ENCODE measurements at places on chromosomes 1 and 21.

DNA sequence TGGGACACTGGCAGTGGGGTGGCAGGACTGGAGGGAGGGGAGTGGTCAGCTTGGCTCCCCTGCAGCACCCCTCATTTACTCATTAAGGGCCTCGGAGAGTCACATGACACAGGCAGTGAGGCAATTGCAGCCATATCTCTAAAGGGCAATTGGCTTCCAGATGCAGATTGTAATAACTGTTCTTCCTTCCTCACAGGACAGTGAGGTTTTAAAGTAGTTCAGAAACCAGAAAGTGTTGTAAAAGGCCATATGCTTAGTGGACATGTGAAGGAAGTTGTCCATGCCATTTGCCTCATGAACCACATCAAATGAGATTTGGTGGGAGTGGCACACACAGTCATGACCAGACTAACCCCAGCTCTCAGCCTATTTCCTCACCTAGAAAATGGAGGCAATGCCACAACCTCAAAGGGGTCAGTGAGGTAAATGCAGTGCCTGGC is 11.1 kb downstream of the MTX1 start:
- DNase-seq = peak; percentile 46

DNA sequence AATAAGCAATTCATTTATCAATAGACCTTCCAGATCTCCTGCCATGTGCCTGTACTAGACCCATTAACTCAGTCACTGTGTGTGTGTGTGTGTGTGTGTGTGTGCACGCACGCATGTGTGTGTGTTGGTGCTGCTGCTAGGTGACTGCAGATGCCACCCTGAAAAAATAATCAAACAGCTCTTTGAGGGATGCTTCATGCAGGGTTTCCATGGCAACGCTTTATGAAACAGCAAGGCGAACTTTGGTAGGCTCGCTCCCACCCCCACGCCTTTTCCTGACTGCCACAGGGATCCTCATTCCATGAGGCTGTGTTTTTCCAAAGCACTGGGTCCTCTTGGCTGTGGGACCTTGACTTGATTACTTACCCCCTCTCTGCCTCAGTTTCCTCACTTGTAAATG is 94.0 kb downstream of the HMGB4 start:
- no peak for DNase-seq

- no peak for DNase-seq
Measured at GRCh38 chr1:154488922-154489321, 13.1 kb upstream of the TDRD10 start.

DNA sequence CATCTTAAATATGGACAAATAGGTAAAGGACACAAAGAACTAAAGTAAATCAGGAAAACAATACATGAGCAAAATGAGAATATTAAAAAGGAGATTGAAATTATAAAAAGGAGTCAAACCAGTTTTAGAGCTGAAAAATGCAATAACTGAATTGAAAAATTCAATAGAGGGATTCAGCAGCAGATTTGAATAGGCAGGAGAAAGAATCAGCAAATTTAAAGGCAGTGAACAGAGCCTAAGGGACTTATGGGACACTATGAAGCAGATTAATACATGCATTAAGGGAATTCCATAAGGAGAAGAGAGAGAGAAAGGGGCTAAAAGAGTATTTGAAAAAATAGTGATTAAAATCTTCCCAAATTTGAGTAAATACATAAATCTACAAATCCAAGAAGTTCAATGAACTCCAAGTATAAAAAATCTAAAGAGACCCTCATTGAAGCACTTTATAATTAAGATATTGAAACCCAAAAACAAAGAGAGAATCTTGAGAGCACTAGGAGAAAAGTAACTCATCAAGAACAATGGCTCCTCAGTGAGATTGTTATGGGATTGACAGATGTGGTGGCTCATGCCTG is 2.9 kb downstream of the CFAP107 start:
- no peak for DNase-seq

Data from choroid plexus epithelial cell (primary cell).